NCI-H1105 (cell line): ENCODE measurements at places on chromosomes 4 and X.

DNA sequence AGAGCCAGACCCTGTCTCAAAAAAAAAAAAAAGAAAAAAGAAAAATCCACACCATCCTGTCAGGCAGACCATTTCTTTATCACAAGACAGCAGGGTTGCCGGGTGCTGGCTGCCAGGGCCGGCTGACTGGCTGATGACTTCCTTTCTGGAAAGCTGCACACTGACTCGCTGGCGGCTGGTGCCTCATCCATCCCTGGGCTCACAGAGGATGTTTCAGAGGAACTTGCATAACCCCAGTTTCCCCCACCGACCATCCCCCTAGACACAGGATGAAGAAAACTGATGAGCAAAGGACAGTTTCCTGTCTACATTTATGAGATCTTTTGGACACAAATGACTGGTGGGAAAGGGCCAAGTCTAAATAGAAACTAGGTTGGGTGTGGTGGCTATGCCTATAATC, 14.1 kb downstream of the HPSE start:
- DNase-seq, result no peak

DNA sequence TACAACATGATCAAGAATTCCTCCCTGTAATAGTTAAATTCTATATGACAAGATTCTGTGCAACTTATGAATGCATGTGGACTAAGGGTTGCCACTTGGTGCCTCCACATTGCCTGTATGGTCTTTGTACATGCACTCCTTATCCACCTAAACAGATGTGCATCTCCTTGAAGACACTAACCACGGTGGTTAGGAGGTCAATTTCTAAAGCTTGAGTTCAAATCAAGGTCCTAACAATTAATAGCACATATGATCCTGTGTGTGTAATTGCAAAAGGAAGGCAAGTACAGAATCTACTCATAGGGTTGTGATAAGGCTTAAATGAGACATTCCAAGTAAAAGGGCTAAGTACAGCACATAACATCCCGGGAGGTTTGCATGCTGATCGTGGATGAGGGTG, 1.5 kb upstream of the IL21 start:
- no peak for DNase-seq

DNA sequence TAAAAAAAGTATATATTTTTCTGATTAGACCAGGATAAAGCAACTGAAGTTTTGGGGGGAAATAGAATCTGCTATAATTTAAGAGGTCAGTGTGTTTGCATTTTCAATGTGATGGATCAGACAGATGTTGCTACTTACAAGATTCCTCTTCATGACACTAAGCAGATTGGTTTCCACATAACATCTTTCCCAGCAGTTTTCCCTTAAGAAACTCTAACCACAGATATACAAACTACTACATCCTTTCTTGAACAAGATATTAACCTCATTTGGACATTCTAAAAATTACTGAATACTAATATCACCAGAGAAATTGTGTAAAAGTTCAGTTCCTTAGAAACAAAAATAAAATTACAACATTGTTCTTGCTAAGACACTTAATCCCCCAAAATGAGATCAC, 106.7 kb upstream of the GUCY1A1 start:
- no peak for DNase-seq

GRCh38 chr4:53307819-53308780, 57.8 kb downstream of the SCFD2 start:
- no peak for DNase-seq

DNA sequence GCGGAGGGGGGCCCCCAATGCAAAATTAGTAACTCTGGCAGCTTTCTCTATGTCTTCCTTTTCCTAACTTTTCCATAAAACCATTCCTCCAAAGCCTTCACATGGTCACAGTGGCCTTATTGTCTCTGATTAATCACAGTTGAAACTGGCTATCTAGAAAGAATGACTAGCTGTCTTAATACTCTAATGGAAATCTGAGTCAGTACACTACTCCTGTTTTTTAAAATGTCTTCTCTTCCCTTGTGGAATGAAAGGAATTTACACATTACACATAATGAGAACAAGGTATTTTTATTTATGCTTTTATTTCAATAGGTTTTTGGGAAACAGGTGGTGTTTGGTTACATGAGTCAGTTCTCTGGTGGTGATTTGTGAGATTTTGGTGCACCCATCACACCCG, 66.3 kb upstream of the PUDP start:
- no peak for DNase-seq

- no peak for DNase-seq
Measured at GRCh38 chrX:9279234-9279544, 185.7 kb upstream of the TBL1X start.

- no peak for DNase-seq
Measured at GRCh38 chrX:22467571-22467970, 194.9 kb downstream of the CBLL2 start.

DNA sequence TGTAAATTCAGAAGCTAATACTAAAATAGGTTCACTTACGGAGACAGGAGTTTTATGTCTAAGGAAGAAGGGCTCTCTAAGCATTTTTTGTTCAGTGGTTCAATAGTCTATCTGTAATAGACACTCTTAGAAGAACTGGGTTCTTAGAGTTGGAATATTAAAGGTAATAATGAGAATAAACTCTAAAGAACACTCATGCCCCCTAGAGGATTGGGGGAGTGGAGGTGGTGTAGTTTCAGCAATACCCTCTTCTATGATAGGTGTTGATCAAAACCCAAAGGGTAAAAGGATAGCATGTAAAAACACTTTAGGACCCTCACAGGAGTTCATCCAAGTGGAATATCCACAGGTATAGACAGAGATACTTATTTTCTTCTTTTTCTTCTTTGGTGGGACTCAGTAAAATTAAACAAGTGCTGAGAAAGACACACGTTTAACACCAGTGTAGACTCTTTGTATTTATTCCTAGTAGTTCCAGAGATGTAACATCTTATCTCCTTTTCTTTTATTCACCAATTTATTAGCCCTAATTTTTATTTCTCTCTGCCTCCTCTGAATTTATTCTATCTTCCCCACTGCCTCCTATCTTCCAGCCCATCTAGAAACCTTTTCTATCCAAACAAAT, 25.7 kb upstream of the MND1 start:
- peak; percentile 25 for DNase-seq

GRCh38 chrX:33204889-33205288, 6.5 kb downstream of the DMD start:
- no peak for DNase-seq

- DNase-seq, result no peak
Measured at GRCh38 chr4:164824581-164824980, 52.4 kb upstream of the APELA start.
